ENCODE measurements at places on chromosomes 11 and 22.

DNA sequence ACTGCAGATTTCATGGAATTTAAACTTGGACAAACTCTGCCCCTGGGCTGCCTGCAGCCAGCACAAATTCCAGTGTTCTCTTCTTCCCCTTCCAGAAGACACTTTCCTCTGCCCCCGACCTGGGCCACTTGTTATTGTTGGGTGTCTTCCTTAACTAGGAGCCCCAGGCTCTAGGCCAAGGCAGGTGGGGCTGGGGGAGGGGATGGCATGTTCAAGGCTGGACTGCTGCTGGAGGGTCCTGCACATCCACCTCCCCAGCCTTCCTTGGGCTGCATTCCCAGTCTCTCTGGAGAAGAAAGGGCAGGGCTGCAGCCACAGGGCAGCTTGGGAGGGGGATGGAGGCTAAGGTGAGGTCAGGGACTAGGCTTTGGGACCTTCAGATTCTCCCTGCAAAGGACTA is 11.5 kb upstream of the SLC22A6 start:
- no peak for DNase-seq

DNA sequence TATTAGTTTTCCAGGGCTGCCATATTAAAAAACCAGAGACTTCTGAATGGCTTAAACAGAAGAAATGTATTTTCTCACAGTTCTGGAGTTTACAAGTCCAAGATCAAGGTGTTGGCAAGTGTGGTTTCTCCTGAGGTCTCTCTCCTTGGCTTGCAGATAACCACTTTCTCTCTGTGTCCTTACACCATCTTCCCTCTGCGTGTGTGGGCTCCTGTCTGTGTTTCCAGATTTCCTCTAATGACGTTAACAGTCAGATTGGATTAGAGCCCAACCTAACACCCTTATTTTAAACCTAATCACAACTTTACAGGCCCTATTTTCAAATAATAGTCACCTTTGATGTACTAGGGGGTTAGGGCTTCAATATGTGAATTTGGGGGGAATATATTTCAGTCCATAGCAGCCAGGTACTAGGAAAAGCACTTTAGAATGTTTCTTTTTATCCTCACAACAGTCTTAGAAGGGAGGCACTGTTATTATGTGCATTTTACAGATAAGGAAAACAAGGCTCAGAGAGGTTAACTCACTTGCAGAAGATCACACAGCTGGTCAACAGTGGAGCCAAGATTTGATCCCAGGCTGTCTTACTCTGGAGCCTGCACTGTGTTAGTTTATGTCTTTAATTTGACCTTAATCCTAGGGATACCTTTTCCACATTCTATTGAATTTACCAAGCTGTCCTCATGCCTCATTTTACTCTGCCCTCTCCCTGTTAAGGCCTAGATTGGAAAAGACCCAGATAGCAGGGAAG is 116.4 kb upstream of the CRYBB3 start:
- no peak for DNase-seq

DNA sequence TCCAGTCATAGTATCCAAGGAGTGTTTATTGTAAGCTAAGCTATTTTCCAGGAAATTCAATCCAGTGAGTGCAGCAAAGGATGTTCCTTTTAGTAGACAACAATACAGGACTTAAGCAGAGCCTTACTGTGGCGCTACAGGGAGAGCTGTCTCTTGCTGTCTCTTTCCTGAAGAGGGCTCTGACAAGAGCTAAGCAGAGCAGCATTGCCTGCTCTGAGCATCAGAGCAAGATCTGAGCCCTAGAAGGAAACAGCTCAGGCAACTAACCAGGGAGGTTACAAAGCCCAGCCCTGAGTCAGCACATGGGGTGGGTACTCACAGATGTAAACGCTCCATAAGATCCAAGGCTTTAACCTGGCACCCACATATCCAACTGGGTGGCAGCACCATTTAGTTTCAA is 8.0 kb downstream of the LAYN start:
- no peak for DNase-seq

DNA sequence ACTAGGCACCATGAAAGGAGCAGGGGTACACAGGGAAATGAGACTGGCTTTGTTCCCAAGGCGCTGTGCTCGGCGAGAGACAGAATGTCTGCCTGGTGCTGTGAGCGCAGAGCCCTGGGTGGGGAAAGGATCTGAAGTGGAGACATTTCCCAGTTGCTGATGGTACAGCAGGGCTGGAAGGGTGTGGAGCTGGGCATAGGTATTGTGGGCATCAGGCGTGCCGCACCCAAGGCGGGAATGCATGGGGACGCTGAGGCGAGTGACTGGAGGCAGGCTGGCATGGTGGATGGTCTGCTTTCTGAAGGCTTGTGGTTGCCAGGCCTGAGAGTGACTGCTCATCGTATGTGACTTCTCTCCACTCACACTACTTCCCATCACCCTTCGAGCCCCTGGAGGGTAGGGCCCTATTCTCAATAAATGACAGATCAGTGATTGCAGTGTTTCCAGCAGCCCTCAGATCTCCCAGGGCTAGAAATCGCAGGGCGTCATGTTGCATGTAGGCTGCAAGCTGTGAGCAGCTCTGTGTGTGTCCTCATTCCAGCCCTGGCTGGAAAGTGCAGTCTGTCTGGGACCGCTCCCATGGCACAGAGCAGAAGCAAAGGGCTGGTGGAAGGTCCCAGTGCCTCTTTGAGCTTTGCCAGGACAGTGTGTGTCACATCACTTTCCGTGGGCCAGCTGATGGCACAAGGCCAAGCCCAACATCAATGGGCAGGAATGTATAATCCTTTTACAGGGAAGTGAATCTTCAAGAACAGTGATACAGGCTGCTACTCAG is 67.7 kb downstream of the TBC1D22A start:
- DNase-seq, result peak; percentile 38

DNA sequence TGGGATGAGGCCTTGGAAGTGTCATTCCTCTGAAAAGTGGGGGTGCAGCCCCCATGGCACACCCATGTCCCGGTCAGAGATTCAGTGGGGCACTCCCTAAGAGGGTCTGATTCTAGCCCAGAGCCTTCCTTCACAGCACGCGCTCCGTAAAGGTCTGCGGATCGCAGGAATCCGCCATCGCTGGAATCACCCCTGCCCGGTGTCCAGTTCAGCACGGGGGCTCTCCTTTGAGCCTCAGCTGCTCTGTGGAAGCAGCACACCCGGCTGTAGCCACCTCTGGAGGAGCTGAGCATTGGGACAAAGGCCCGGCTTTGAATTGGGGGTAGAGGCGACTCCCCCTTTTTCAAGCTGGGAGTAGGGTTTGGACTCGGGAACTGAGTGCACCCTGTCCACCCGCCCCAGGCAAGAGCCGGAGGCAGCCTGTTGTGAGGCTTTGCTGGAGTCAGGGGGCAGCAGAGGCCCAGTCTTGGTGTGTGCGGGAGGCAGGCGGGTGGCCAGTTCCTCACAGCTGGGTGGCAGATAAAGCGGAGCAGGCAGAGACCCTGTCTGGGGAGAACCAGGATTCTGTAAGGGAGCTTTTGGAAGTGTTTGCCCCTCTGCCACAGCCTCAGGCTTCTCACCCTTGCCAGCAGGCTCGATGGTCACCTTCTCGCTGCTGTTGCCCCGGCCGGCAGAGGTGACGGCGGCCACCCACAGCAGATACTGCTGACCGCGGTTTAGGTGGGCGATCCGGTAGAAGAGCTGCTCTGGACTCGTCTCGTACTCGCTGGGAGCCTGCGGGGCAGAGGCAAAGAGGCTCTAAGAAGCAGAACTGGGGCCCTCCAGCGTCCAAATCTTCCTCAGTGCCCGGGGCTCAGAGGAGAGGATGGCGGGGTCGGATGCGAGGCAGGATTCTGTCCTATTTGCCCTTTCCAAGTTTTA is 115.9 kb downstream of the CEP164 start:
- DNase-seq, result peak; percentile 78

DNA sequence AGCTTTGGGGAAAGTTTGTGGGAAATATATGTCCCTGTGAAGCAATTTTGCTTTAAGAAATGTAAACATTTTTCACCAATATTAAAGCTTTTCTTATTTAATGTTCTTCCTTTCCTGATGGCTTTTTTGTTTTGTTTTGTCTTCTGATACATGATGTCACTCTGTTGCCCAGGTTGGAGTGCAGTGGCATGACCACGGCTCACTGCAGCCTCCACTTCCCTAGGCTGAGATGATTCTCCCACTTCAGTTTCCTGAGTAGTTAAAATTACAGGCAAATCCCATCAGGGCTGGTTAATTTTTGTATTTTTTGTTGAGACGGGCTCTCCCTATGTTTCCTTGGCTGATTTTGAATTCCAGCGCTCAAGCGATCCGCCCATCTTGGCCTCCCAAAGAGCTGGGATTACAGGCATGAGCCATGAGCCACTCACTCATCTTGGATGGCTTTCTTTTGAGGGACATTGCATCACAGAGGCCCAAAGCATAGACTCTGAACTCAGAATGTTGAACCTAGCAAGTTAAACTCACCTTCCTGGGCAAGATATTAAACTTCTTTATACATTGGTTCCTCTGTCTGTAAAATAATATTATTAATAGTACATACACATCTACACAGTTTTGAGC is 651 bp upstream of the CARD16 start:
- DNase-seq, result no peak

GRCh38 chr11:890794-891540 is 19.6 kb downstream of the CHID1 start:
- no peak for DNase-seq

- no peak for DNase-seq
Observed at GRCh38 chr11:73998846-73999575, 9.9 kb downstream of the UCP3 start.

- DNase-seq, result no peak
Observed at GRCh38 chr11:125129316-125129993, 18.0 kb upstream of the TMEM218 start.
